ENCODE measurements at places on chromosomes 6 and 20.
A peak's percentile ranks its signal among the peaks of the same experiment; 100 is the strongest.

- DNase-seq, result no peak
Measured at GRCh38 chr6:156654919-156655918, 122.0 kb upstream of the ARID1B start.

- DNase-seq, result no peak
Measured at GRCh38 chr6:123616016-123616415, 20.7 kb downstream of the TRDN start.

DNA sequence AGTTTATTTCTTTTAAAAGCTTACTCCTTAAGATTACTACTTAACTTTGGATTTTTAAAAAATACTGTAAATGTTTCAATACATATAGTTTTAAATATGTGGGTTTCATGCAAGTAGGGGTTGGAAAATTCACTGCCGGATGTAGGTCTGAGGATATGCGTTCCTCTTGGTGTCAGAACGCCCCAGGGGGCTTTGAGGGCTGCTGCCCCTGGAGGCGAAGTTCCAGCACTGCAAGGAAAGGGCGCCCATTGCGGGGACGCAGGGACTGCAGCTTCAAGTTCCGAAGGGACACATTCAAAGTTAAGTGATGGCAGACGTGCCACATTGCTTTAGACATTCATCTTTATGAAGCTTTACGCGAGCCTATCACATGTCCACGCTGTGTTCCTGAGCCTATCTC lies 152.9 kb downstream of the SOD2 start:
- DNase-seq, result peak; percentile 30

DNA sequence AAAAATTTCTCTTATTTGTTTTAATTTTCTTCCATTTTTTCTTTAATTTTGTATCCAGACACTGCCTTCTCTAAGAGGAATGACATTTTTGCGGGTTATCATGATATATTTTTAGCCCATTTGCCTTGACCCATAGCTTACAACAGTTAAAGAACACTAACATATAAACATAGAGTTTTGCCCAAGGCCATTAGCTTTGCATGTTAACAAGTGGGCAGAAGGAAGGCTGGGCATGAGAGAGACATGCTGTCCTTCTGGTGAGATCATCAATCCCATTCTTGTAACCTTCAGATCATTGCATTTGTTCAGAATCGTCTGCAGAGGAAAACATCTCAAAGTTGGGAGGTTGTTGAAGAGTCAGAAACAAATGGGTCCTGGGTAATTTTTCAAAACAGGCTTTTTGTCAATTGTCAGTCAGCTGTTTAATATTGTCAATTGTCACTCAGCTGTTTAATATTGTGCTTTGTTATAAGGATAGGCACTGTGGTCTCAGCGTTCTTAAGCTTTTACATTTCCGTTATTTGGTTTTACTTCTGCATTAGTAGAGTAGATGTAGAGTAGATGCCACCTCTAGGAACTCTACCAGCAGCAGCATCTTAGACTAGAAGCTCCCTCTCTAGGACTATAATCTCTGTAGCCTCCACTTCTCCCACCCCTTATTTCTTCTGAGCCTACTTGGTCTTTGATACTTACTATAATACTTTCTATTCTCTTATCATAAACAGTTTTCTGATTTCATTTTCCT lies 243.1 kb downstream of the ESR1 start:
- no peak for DNase-seq

GRCh38 chr6:71205336-71205956 lies 83.2 kb upstream of the OGFRL1 start:
- DNase-seq, result no peak

DNA sequence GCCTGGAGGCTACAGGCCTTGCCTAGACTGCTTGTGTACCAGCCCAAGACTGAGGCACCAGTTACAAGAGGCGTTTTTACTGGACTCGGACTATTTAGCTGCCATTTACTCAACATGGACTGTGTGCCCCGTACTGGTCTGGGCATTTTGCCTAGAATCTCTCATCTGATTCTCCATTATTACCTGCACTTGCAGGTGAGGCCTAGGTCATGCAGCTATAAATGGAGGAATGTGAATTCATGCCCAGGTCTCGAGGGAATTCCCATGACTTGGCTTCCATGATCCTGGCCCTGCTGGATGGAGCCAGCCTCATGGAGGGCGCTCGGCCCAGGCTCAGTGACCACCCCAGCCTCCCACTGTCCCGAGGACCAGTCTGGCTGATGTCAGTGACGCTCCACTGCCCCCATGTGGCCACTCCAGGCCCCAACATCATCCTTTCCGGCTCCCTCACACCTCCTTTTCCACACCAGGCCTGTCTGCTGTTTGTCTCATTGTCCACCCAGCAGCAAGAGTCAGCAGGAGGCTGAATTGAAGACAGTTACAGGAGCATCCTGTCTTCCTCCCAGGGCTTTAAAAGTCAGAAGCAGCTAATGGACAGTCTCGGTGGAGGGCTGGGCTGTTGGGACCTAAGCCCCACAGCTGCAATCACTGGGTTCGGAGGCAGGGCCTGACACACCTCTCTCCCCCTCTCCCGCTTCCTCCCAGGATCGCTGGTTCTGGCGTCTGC lies 8.7 kb downstream of the MMP24OS start:
- peak; percentile 62 for DNase-seq

GRCh38 chr6:24844903-24845302 lies 46.2 kb upstream of the ARMH2 start:
- no peak for DNase-seq

DNA sequence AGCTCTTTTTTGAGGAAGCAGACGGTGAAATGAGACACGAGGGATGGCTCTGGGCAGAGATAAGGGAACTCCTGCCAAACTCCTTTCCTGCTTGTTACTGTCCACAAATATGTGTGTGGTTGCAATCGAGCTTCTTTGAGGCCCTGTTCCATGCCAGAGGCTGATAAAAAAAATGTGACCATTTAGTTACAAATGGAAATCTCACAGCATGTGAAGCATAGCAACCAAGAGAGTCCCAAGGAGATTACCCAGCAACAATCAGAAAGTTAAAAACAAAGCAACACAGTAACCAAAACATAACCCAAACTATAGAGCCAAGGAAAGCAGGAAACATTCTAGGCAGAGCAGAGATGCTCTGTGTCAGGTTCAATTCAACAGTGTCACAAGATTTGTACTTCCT lies 35.4 kb upstream of the HMGN3 start:
- DNase-seq, result no peak

DNA sequence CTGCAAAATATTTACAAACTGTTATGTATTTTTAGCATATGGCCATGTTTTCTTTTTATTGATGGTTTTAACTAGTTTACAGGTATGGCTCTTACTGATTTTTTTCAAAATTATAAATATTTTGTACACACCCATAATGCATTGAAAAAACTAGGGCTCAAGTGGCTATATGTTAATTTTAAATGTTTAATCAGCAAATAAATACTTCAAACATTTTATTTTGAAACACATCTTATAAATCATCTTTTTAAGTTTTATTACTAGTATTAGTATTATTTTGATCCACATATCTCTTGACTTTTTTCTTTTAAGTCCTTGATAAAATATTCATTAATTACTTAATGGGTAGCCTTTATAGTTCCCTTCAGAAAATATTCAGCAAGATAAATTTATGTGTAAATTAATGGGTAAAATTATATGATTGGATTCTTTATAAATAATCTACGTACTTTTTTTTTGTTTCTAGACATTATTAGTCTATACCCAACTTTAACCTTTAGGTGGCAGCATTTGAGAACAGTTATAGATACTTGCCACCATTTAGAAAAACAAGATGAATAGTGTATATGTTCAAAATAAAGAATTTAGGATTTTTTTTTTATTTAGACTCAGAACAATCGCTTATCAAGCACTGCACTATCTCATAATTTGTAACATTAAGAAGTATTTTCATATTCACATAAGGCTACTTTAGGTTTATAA lies 241.9 kb downstream of the ADGRB3 start:
- DNase-seq, result peak; percentile 61

- no peak for DNase-seq
Measured at GRCh38 chr6:91278416-91278815, 691.5 kb upstream of the MAP3K7 start.

DNA sequence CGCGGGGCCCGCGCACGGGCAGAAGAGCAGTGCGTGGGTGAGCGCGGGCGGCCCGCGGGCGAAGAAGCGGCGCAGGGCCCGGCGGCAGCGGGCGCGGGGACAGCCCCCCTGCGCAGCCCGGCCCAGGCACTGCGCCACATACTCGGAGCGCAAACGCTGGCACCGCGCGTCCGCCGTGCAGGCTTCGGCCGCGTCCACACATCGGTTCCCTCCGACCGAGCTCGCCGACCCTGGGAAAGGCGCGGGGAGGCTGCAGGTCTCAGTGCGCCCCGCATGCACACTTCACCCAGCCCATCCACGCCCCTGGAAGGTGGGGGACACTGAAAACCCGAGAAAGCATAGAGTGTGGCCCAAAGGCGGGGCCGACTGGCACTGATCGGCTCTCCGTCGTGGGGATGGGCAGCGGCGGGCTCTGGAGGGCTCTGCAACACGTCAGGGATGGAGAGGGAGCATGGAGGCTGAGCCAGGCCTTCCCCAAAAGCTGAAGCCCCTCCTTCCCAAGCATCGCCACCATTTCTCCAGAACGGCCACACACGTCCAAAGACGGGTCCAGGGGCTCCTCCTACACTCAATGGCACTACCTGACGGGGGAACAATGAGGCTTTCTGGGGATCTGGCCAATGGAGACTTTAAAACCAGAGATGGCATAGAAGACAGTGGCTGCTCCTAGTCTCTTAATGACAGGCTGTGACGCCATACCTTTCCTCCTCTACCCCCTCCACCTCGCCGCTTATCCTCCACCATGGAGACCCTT lies 2.0 kb downstream of the GFRA4 start:
- DNase-seq, result no peak

DNA sequence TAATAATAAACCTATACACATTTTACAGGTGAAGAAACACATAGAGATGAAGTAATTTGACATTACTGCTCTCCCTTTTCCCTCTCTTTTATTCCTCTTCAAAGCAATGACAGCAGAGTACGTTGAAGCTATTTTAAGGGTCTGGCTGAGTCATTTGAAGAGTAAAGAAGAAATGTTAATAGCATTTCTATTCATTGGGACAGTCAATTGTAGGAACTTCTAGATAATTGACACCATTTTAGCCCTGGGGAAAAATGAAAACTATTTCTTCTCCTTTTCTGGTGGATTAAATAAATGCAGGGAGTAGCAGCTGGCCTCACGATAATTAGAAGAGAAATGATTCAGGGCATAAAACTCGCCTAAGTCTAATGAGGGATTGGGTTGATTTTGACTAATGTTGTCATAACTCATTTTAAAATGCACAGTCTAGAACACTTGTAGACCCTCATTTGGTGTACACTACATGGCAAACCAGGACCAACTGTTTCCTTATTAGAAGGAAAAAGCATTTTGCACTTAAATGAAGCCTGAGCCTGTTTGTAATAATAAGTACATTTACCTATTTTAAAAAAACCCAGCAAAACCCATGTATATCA lies 48.1 kb downstream of the RIPOR2 start:
- peak; percentile 21 for DNase-seq
